Progenitor cell of endocrine pancreas (in vitro differentiated cells): ENCODE measurements at places on chromosomes 1 and 21. TPM values are rescaled to one million over a fixed set of nuclear protein-coding genes. Genes with fewer than 3 reads are reported as not detected.

DNA sequence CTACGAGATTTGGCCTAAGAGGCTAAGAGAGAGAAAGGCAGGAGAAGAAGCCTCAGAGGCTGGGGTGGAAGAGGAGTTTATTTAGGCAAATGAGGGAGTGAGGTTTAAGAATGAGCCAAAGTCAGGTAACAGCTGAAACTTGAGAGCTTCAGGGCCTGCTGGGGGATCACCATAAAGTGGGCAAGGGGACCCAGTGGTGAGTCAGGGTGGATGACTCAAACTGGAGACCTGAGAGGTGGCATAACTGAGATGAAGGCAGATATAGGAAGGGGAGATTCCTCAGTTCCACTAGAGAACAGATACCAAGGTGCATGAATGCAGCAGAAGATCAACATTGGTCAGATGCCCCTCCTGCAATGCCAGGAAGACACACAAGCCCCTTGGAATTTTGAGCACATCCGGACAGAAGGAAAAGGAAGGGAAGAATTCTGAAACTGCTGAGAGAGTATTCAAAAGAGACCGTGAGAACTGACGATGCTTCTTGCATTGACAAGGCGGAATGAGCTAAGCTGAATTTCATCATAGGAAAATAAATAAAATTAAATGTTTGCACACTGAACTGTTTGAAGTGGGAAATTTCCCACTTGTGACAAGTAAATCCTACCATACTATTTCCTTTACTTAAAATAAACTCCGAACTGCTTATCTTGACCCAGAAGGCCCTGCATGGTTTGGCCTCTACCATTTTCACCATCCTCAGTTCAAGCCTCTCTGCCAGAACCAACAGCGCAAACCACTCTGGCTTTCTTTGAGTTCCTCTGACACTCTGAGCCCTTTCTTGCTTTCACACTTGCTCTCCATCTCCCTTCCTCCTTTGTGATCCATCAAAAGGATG is 94.1 kb downstream of the NMNAT2 start:
- peaks cover 4% of the 10 kb centered on the region for H3K4me1 ChIP-seq
- no peaks in the 10 kb centered on the region for H3K36me3 ChIP-seq
- no peak for DNase-seq
- H3K4me3 ChIP-seq: no peak overlapping the region

GRCh38 chr1:208111646-208112190 is 132.5 kb downstream of the PLXNA2 start:
- DNase-seq: no peak
- H3K4me1 ChIP-seq: peaks cover 15% of the 10 kb centered on the region
- no peak overlapping the region for H3K27ac ChIP-seq

- no peak for DNase-seq
- H3K4me1 ChIP-seq: no peaks in the 10 kb centered on the region
- H3K27ac ChIP-seq: no peak overlapping the region
- no peak overlapping the region for H3K4me3 ChIP-seq
Observed at GRCh38 chr1:4101459-4102161, 201.5 kb upstream of the C1orf174 start.

The PTGER3 gene
- total RNA-seq: 3.0 and 3.1 TPM in 2 replicates

DNA sequence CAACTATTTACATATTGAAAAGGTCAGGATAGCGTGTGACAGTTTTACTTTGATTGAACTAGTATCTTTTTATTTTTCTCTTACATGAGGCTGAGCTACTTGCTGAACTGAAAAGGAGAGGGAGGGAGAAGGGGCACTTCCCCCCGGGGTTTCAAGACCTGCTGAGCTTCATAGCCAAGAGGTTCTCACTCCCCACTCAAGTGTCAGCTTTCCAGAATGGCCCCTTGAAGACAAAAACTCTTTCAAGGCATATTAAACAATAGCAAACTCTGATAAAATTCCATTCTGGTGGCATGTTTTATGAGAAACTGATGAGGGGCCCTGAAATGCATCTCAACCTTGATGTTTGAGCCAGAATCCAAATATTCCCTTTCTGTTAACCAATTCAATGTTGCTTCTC is 143.0 kb downstream of the KAZN start:
- H3K4me1 ChIP-seq: peaks cover 15% of the 10 kb centered on the region
- H3K27ac ChIP-seq: no peak overlapping the region
- no peak overlapping the region for H3K4me3 ChIP-seq
- H3K36me3 ChIP-seq: no peaks in the 10 kb centered on the region
- DNase-seq: no peak
- peaks cover 14% of the 10 kb centered on the region for H3K27me3 ChIP-seq

The LCE3D gene
- not detected in 2 replicates for total RNA-seq
